Colonic mucosa (tissue), 4 donors: ENCODE measurements at places on chromosomes 5 and 9.

DNA sequence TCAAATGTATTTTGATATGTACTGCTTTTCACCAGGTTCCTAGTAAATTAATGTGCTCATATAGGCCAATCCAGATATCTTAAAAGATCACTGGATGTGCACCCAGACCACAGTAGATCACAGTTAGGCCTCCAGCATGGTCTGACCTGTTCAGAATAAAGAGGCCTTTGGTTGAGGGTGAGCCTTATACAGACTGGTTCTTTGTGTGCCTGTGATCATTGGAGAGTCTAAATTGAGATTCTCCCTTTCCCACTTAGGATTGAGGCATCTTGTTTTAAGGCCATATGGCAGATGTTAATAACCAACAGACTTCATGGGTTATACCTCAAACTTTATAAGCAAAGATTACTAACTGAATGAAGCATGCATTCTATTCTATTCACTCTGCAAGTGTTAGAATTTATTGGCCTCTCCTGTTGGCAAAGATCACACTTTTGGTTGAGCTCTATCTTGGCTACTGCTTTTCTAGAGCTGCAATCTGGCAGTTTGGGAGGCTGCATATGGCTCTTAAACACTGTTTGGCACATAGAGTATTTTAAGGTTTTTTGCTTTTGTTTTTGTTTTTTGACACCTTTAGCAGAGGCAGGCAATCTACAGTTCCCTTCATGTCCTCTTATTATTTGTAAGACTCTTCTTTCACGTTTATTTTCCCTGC is 8.5 kb downstream of the CHSY3 start:
- no peak for DNase-seq

DNA sequence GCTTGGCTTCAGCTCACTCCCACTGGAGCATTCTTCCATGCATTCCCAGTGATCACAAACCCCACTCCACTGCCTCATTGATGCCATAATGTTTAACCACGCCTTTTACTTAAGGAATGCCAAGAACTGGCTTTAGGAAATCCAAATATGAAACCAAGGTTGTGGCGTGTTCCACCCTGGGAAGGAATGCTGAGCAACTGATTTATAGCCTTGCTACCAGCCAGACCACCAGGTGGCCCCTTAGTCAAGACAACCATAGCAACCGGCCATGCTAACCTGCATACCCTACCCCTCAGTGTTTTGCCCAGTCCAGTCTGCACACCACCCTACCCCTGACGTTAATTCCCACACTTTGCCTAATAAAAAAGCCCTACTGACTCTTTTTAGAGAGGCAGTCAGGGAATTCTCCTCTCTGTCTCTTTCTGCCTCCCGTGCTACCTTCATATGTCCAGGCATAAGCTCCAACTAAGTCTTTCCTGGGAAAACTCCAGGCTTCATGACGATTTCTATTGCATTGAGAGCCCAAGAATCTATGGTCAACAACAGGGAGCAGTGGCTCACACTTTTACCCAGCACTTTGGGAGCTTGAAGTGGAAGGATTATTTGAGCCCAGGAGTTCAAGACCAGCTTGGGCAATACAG is 27.0 kb upstream of the PRRC2B start:
- DNase-seq, result no peak

DNA sequence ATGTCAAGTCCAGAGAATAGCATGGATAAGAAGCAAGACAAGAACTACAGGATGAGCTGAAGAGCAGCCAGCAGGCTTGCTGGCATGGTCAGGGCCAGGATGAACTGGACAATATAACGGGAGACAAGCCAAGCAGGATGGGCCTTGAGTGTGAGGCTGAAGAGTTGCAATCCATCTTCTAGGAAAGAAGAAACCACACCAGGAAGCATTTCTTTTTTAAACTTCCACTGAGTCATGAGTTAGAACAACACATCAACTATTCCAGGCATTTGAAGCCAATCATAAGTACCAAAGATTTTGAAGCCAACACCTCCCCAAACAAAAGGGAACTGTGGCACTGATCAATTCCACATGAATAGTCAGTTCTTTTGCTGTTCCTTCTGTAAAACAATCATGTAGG is 27.3 kb downstream of the SLC31A2 start:
- no peak for DNase-seq

- DNase-seq, result no peak
These were observed 131.7 kb upstream of the GDNF start for GRCh38 chr5:37971483-37972024.

- no peak for DNase-seq
These were observed 355 bp downstream of the TLE4 start for GRCh38 chr9:79572032-79572607.

DNA sequence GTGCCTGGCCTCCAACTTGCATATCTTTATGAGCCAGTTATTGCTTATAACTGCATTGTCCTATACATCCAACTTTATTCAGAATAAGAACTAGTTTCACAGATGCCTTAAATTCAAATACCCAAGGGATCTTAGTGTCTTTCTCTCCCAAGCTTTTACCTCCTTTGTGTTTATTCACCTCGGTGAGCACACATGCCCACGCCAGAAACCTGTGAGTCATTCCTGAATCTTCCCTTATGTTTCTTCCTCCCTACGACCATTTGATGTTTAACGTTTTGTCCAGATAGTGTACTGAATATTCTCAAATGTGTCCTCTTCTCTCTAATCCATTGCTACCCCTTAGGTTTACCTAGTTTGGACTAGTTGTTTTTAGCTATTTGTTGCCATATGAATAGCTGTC is 55.5 kb upstream of the MEGF10 start:
- DNase-seq, result no peak

DNA sequence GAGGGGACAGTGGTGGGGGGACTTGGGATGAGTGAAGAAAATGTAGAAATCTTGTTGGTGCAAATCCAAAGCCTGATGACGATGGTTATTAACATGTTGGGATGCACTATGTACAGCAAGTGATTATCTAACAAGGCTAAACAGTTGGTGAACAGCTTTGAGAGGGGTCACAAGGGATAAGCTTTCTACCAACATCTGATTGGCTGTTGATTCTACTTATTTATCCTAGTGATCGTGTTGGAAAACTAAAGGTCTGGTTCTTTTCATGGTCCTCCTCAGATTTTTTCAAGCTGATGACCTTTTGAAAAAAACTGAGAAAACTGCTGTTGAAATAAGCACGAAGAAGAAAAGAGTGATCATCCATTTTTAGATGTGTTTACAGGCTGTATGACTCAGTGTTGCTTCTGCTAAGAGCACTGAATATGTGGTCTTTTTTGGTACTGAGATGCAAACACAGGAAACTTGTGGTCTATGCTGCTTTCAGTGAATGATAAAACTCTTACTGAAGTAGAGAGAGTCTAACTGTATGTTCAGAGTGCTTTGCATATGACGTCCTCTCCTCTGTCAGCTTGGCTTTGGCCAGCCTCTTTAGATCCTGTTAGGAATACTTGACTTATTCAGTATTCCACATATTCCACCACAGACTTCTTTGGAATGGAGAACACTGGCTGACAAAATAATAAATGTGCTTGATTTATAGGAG is 174.8 kb downstream of the SLF1 start:
- no peak for DNase-seq

DNA sequence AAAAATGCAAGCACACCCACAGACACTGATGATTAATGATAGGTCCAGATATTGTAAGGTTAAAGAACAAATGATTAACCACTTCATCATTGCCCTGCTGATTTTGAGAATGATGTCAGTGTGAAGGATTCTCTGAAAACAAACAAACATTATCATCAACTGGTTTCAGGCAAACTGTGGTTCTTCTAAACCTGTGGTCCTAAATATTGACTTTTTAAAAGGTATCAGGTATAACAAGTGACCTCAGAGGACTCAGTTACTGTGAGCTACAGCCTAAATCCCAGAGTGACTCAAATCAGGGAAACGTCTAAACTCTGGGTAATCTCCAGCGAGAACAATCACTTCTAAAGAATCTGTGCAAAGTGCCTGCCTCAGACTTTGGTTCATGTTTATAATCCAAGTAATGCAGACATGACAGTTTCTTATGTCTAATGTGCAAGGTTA is 172.3 kb upstream of the CDH6 start:
- no peak for DNase-seq

DNA sequence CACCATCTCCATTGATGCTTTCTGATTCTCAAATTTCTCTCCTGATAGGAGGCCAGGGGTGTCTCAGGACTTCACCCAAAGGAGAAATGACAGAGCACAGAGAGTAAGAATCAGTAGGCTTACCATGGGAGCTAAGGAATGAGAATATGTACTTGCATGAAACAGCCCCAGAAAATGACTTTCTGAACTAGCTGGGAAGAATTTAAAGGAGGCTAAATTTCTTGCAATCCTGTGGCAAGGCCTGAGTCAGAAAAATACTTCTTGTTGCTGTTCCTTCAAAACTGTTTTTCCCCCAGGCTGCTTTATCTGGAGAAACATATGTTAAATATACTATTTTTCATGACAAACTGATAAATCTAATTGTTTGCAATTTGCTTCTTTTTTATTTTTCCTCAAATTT is 53.4 kb upstream of the FBXL7 start:
- no peak for DNase-seq

DNA sequence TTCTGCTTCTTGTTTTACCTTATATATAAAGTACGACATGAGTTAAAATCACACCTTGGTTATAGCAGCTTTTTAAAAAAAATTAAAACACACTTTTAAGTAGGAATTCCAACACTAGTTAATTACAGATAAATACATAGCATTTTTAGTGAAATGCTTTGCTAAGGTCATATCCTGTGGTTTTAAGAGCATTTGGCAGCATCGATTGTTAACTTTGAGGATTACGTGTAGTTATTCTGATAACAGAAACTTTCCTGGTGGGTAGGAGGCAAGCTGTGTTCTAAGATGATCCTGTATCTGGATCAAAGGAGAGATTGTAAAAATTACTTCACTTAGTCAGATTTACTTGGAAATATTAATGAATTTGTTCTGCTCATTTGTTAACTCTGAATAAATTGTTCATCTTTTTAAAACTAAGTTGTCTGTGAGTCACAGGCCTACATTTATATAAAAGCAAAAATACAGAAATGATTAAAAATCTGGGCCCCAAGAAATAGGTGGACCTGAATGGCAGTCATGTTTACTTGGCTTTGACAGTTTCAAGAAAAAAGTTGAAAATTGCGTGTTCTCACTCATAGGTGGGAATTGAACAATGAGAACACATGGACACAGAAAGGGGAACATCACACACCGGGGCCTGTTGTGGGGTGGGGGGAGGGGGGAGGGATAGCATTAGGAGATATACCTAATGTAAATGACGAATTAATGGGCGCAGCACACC is 58.3 kb downstream of the TRIO start:
- no peak for DNase-seq

DNA sequence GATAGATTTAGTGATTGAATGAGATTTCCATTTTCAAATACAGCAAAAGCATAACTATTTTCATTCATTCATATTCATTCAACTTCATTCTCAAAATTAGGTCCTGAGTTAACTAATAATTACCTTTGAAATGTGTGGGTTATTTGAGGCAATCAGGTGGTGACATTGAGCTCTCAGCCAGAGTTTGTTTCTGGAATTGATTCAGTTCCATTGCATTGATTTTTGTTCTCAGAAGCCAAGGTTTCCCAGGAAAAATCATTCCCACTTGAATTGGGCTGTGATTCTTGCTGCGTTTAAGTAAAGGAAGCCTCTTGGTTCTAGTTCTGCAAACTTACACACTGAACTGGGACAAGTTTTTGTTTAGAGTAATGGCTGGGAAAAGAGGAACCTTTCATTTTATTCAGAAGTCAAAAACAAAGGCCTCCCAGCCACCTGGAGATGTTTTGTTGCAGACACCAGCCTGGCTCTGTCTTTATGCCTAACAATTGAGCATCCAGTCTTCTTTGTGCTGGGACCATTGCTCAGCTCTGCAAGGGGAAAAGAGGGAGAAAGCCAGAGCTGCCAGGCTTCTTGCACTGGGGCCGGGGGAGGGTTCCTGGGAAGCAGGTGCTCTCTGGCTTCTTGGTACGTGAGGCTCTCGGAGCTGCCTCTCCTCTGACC is 198.6 kb downstream of the TRIO start:
- no peak for DNase-seq

DNA sequence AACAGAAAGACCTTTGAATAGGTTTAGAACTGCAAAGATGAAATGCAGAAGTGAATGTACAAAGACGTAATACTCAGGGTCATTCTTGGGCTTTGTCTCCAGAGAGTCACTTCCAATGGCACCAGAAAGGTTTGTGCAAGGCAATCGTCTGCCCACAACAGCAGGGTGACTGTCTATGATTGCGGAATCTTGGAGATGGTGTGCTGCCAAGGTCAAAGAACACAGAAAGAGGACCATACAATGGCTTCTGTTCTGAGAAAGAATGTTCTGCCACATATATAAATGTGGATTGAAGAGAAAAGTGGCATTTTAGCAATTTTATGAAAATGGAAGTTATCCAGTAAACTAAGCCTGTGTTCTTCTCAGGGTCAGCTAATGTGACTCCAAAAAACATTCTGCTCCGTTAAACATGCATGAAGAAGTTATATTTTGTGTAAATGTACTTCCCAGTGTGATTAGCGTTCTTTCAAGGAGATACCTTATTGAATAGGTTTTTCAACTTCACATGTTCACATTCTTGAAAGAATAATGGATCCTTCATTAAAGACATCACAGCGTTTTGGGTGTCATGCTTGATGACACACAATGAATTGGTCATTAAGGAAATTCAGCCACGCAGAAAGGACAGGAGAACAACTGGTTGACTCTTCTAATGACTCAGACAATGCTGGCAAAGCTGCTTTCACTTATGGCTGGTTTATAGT is 73.4 kb upstream of the CDH6 start:
- DNase-seq, result no peak

GRCh38 chr9:137241490-137242268 is 592 bp downstream of the TUBB4B start:
- DNase-seq, result peak; percentile 71

DNA sequence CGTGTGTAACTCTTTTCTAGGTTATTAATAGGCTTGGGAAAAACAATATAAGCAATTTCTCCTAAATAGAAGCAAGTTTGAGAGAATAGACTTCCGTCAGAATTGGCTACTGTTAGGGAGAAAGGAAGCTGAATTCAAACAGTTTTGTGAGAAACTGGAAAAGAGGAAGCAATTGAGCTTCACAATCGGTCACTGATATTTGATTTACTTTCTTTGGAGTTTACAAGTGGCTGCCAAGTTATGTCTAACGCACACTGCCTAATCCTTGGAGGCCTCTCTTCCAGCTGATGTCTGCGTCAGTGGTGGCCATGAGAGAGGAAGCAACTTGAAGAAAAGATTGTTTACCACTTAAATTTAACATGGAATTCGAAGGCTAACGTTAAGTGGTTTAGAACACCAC is 319.5 kb downstream of the ADGRV1 start:
- DNase-seq, result no peak

GRCh38 chr5:76332611-76333205 is 70.4 kb upstream of the IQGAP2 start:
- DNase-seq, result no peak
